NCI-H2227 treated with DMSO at 0.1 percent for 48 hours (cell line): ENCODE measurements at places on chromosomes 5 and 9.
A peak's percentile ranks its signal among the peaks of the same experiment; 100 is the strongest.

- DNase-seq: no peak
Measured at GRCh38 chr5:124180299-124180874, 566.1 kb downstream of the ZNF608 start.

DNA sequence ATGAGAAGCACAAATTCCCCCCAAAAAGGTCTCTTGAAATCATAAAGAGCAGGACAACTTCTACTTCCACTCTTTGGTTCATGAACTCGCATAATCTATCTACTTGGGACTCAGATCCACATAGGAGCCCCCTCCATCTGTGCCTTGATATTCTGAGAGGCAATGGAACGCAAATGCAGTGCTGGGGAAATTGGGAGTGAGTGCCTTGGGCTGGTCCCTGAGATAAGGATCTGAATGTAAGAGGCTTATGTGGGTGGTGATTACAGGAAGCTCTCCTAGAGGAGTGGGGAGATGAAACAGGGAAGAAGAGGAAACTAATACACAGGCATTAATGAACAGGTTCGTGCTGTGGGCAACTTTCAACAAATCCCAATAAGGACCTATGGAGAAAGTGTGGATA, 285.6 kb downstream of the RASEF start:
- no peak for DNase-seq

DNA sequence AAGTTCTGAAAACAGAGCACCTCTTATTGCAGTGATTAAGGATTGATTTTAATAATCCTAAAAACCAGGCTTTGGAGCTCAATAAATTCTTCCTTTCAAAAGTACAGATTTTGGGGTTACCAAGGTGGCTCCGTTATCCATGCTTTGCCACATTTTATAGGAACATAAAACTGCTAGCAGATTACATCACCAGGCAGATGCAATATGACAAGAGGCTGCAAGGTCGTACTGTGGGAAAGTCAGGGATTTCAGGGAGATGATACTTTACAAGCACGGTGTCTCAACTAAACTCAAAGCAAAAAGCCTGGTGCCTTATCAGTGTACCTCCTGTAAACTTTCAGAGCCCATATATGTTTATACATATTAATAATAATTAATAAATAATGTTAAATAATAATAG, 28.6 kb downstream of the ADAMTSL1 start:
- no peak for DNase-seq

GRCh38 chr9:87708546-87708945, 17.4 kb upstream of the CTSL start:
- DNase-seq: no peak

DNA sequence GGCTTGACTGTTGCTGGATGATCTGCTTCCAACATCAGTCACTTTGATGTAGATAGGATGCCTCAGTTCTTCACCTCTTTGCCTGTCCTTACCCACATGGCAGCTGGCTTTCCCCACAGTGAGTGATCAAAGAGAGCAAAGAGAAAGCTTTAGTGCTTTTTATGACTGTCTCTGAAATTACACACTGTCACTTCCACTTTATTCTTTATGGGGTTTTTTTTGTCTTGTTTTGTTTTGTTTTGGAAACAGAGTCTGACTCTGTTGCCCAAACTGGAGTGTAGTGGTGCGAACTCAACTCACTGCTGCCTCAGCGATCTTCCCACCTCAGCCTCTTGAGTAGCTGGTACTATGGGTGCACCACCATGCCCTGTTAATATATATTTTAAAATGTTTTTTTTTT, 32.4 kb upstream of the C5orf24 start:
- no peak for DNase-seq

- DNase-seq: peak; percentile 45
Measured at GRCh38 chr5:61737301-61737963, 405.4 kb downstream of the ZSWIM6 start.
